ENCODE measurements at places on chromosomes 2 and 18. TPM values are rescaled to one million over a fixed set of nuclear protein-coding genes. Genes with fewer than 3 reads are reported as not detected.

CYP1B1 gene
- 1.3 TPM for total RNA-seq

LAPTM4A gene
- total RNA-seq: 190 TPM

LOXHD1 gene
- total RNA-seq: not detected

CELF4 gene
- total RNA-seq: 1.4 TPM

HJURP gene
- 40.8 TPM for total RNA-seq

SERPINB13 gene
- not detected for total RNA-seq

GRCh38 chr2:29753671-29754444 lies 167.5 kb downstream of the ALK start:
- no peak for DNase-seq
- no peaks in the 10 kb centered on the region for H3K27me3 ChIP-seq
- no peak overlapping the region for H3K4me3 ChIP-seq
- H3K4me1 ChIP-seq: no peaks in the 10 kb centered on the region

DNA sequence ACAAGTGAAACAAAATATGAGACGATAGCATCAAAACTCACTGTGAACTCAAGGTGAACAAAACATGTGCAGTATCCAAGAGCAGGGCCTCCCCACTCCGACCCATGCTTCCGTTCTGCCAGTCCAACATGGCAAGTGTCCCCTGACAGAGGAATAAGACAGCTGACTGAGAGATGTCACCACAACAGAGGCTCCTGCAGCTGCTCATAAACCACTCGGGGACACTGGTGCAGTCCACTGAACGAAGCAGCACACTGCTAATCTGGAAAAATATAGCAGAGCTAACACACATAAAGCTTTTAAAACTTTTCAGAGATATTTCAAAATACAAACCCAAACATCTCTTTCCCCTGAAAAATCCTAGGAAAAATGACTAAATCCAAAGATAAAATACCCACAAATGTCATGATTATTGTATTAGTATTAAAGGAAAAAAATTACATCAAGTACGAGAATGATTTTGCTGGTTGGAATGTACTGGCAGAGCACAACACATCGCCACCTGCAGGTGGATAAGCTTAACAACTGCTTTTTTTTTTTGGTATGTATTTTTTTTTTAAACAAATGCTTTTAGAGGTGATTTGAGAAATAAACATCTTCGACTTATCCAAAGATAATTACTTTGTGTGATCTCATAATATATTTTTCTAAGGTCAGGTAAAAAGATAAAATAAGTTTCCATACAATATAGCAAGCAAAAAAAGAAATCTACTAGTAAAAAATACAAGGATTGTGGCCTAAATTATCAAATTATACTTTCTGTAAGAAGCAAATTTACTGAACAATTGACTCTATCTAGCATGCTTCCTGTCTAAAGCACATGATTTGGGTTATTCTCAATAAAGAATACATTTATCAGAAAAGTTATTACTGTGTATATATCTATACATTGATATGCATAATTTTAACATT lies 18.6 kb downstream of the THADA start:
- H3K4me3 ChIP-seq: no peak overlapping the region
- no peaks in the 10 kb centered on the region for H3K36me3 ChIP-seq
- H3K4me1 ChIP-seq: no peaks in the 10 kb centered on the region

- H3K27ac ChIP-seq: no peak overlapping the region
- H3K4me1 ChIP-seq: no peaks in the 10 kb centered on the region
- no peaks in the 10 kb centered on the region for H3K36me3 ChIP-seq
- no peaks in the 10 kb centered on the region for H3K27me3 ChIP-seq
These were observed 356.2 kb upstream of the SPRED2 start for GRCh38 chr2:65788556-65788955.

DNA sequence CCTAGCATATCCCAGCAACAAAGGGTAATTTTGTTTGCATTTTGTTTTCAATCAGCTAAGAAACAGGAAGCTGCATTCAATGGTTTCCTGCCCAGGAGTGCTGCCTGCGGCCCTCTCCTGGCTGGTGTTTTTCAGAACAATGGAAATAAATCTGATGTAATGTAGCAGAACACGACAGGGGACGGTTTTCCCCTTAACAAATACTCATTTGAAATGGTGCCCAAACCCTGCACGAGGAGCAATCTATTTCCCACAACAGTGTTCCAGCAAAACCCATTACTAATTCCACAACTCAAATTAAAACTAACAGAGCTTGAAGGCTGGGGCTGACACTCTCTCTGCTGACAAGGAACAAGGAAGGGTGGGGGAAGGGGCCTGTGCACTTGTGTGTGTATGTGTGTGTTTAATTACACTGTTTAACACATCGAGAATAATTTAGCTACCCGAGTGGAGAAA lies 8.7 kb downstream of the CAPN13 start:
- no peaks in the 10 kb centered on the region for H3K36me3 ChIP-seq
- no peak overlapping the region for H3K4me3 ChIP-seq
- H3K4me1 ChIP-seq: no peaks in the 10 kb centered on the region

Data from colonic mucosa (tissue), 4 donors.